ENCODE measurements at places on chromosomes 6 and 20. TPM values are rescaled to one million over a fixed set of nuclear protein-coding genes. Genes with fewer than 3 reads are reported as not detected.

- DNase-seq = no peak
These were observed 270.8 kb downstream of the BMP7 start for GRCh38 chr20:56995635-56996075.

DNA sequence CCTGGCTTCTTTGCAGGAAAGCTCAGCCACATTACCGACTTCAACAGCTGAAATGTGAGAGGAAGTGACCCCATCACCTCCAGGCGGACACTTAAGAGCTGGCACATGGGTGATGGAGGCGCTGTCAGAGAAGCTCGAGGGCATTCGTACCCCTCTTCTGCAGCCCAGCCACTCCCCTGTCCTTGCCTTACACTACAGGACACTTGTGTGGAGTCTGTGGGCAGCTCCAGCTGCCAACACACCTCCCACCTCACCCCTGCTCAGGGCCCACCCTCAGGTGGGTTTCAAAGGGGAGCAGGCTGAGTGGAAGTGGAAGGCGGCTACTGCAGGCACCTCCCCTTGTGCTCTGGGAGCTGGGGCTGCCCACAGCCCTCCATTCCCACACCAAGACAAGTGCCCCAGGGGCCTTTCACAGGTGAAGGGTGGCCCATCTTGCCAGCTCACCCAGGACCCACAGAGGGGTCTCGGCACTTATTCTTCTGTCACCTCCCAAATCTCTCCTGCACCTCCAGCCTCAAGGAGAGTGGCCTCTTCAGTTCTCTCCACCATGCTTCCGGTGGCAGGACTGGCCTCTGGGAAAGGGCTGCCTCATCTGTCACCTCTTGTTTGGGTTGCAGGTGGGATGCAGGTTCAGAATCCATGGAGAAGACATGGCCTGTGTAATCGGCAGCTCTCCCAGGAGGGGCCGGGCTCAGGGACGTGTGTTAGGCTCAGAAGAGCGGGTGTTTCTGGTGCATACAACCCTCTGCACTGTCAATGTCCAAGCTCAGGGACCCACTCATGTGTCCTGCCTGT is 49.8 kb downstream of the IRF4 start:
- DNase-seq = no peak

- peak; percentile 11 for DNase-seq
These were observed 24.9 kb downstream of the TGM2 start for GRCh38 chr20:38139977-38140753.

- DNase-seq = no peak
These were observed 37.0 kb downstream of the MC3R start for GRCh38 chr20:56285496-56285895.

DNA sequence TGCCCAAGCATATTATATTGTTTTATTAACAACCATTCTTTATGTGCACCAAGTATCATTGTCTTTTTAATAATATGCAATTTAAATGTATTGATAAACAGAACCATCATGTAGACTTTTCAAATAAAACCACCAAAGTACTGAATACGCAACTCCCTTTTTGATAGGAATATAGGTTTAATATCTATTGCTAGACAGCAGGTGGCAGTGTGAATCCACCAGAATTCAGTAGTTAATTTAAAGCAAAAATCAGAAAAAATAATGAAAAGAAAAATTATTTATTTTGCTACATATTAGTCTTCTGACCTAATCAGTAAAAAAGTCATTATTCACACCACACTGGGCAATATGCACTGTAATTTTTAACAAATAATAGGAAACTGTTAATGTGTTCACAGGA is 143.7 kb downstream of the KLHL32 start:
- DNase-seq = peak; percentile 34

GRCh38 chr6:107547451-107547840 is 57.5 kb downstream of the SOBP start:
- no peak for DNase-seq

DNA sequence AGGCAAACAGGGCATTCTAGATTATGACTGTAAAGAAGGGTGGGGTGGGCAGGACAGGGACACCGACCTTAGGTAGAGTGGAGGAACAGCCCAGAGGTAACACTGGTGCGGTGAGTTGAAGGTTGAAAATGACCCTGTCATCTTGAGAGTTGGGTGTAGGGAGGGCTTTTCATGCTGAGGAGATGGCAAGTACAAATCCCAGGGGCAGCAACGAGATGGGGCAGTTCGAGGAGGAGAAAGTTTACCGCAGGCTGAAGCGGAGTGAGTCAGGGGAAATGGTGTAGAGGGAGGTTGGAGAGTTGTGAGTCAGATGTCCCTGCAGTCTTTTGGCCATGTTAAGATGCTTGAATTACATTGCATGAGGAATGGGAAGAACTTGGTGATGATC is 101.1 kb downstream of the HIVEP1 start:
- DNase-seq = peak; percentile 81

DNA sequence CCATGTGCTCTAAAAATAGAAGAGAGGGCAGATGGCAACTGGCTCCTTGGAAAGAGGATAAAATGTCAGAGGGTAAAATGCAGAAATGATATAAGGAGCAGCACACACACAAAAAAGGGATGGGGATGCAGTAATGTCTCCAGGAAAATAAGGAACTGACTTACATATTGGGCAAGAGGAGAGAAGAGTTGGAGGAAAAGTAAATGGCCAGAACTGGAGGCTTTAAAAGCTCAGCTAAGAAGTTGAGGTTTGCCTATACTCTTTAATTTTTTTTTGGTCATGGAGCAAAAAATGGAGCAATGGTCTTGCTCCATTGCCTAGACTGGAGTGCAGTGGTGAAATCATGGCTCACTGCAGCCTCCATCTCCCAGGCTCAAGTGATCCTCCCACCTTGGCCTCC is 93.7 kb downstream of the SULF2 start:
- DNase-seq = peak; percentile 26

GRCh38 chr6:16555550-16555949 is 205.7 kb downstream of the ATXN1 start:
- no peak for DNase-seq

- DNase-seq = no peak
These were observed 520.7 kb downstream of the QKI start for GRCh38 chr6:163935158-163935762.

DNA sequence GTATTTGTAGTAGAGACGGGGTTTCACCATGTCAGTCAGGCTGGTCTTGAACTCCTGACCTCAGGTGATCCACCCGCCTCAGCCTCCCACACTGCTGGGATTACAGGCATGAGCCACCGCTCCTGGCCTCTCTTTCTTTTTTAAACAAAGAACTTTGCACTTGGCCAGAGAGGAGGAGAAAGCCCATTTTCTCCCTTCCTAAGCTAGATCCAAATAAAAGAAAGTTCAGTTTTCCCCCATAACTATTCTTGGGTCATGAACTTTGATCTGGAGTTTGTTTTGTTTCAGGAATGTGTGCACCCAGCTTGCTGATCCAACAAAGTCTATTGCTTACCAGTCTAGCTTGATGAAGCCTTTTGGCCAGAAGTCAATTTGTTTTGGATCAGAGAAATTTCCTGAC is 23.4 kb downstream of the KCNS1 start:
- no peak for DNase-seq

DNA sequence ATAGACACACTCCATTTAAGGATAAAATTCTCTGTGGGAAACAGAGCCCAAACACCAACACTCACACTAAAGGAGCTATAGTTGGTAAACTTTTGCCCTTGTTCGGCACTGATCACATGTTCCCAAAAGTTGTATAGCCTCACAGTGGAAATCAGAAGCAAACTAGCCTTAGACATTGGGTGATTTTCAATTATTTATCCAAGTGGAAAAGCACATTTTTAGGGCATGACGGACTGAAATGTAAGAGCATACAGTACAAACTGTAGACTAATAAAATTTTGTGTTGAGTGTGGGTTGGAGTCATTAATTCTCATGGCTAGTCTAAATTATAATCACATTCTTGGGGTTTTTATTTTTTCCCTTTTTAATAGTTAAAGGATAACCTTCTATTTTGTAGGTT is 202.4 kb downstream of the MOXD1 start:
- DNase-seq = peak; percentile 67

- no peak for DNase-seq
These were observed 6.1 kb upstream of the TREML4 start for GRCh38 chr6:41222045-41222444.

Gene IP6K3
- 0.45 TPM for total RNA-seq

Gene ARMC12
- total RNA-seq = 0.20 TPM

Gene ZNF334
- total RNA-seq = 1.8 TPM

Gene GUCA1A
- total RNA-seq = not detected

Gene DNAAF9
- total RNA-seq = 11.7 TPM

Gene ZBTB46
- total RNA-seq = 1.3 TPM

Gene KHDC1
- 5.4 TPM for total RNA-seq

Gene FAXC
- 1.9 TPM for total RNA-seq
